Panc1 (cell line): ENCODE measurements at places on chromosomes 12 and 14. TPM values are rescaled to one million over a fixed set of nuclear protein-coding genes. Genes with fewer than 3 reads are reported as not detected.

DNA sequence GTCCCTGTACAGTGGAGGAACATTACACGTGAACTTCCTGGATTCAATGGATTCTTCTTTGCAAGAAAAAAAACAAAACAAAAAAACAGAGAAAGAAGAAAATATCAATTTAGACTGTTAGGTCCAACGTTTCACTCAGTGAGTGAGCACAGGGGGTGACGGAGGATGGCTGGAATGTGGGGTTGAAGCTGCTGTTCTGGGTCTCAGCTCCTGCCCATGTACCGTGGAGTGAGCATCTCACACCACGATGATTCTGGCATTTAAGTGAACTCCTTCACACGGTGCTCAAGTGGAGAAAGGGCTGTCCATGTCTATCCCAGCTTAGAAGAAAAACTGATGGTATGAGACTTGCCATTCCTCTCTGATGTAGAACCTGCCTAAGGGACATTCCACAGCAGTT lies 23.2 kb downstream of the CCND2 start:
- no peak for DNase-seq
- H3K4me3 ChIP-seq = no peak overlapping the region
- H3K27ac ChIP-seq = no peak overlapping the region
- H3K4me1 ChIP-seq = no peaks in the 10 kb centered on the region
- H3K27me3 ChIP-seq = peaks cover 2% of the 10 kb centered on the region; the same call in 1 of the 2 replicates

GRCh38 chr14:36055681-36056225 lies 120.8 kb downstream of the PTCSC3 start:
- no peaks in the 10 kb centered on the region for H3K36me3 ChIP-seq
- H3K27me3 ChIP-seq = no peaks in the 10 kb centered on the region; the same call in 1 of the 2 replicates
- no peaks in the 10 kb centered on the region for H3K4me1 ChIP-seq

DNA sequence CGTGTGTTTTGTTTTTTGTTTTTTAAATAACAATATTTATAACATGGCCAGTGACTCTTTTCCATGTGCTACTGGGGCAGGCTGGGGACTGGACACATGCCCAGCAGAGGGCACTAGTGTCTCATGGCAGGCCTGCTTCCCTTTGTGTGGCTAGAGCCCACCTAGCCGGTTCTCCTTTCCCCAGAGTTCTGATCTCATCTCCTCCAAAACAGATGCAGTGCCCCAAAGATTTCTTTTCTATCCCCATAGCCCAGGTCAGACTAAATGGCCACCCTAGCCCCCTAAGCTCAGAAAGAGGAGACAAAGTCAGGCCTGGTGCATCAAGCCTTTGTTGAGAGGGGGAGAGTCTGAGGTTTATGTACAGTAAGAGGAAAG lies 21.2 kb downstream of the PRPF40B start:
- H3K4me1 ChIP-seq = peaks cover 3% of the 10 kb centered on the region; the same call in 1 of the 2 replicates
- H3K27me3 ChIP-seq = no peaks in the 10 kb centered on the region
- no peak overlapping the region for H3K27ac ChIP-seq
- no peak for DNase-seq

SYT1 gene
- 3.0 TPM for total RNA-seq
